Right renal cortex interstitium (tissue), 3 donors: ENCODE measurements at places on chromosomes 1 and 21.

GRCh38 chr1:232484856-232485255 is 145.1 kb downstream of the SIPA1L2 start:
- no peak for DNase-seq

DNA sequence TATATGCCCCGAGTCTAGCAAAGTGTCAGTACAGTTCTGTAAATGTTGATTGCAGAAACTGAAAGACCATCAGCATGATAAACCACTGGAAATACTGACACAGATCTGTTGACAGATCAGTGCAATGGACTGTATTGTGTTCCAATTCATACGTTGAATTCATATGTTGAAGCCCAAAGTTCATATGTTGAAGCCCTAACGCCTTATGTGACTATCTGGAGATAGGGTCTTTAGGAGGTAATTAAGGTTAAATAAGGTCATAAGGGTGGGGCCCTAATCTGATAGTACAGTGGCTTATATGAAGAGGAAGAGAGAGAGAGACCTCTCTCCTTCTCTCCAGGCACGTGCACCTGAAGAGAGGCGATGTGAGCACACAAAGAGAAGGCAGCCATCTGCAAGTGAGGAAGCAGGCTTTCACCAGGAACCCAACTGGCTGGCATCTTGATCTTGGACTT is 144.7 kb downstream of the MRPL39 start:
- no peak for DNase-seq

GRCh38 chr1:109112652-109113285 is 1.1 kb upstream of the ELAPOR1 start:
- peak; percentile 87 for DNase-seq

GRCh38 chr1:227777156-227777555 is 38.3 kb upstream of the PRSS38 start:
- DNase-seq, result no peak

- no peak for DNase-seq
Observed at GRCh38 chr1:100545855-100546254, 7.9 kb downstream of the GPR88 start.

DNA sequence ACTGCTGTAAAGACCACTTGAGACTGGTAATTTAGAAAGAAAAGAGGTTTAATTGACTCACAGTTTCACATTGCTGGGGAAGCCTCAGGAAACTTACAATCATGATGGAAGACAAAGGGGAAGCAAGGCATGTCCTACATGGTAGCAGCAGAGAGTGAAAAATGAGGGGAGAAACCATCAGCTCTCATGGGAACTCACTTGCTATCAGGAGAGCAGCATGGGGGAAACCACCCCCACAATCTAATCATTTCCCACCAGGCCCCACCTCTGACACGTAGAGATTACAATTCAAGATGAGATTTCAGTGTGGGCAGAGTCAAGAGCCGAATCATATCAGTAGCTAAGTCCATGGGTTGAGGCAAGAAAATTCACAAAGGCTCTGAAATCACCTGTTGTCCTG is 23.8 kb upstream of the LYPD8 start:
- no peak for DNase-seq

DNA sequence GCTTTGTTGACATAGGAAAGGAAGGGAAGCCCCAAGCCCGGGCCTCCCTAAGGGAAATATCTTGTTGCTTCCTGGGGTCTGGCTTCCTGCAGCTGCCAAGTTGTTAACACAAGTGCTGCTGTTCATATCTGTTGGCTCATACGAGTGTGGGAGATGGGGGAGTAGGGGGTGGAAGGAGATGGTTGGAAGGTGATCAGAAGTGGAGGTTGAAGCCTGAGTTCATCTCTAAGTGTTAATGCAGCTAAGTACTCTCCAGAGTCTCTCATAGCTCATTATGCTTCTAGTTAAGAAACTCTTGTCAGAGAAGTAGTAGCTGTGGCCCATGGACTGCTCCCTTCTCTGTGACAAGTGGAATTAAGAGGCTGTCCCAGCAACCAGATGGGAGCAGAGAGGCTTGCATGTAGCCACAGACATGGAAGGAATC is 319.2 kb upstream of the SPAG17 start:
- no peak for DNase-seq

- no peak for DNase-seq
Observed at GRCh38 chr1:29963946-29964345, 727.6 kb downstream of the PTPRU start.

- DNase-seq, result peak; percentile 55
Observed at GRCh38 chr1:1959840-1960479, 40.9 kb upstream of the TMEM52 start.

DNA sequence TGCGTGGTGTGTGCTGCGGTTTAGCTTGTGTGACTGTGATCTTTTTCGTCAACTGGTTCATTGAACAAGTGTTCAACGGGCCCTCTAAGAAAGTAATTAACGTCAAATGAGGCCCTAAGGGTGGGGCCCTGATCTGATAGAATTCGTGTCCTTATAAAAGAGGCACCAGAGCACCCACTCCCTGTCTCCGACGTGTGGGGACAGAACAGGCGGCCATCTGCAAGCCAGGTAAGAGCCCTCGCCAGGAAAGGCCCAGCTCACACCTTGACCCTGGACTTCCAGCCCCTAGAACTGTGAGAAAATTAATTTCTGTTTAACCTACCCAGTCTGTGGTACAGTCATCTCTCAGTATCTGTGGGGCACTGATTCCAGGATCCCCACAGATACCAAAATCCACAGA is 20.4 kb upstream of the SAMD11 start:
- no peak for DNase-seq

DNA sequence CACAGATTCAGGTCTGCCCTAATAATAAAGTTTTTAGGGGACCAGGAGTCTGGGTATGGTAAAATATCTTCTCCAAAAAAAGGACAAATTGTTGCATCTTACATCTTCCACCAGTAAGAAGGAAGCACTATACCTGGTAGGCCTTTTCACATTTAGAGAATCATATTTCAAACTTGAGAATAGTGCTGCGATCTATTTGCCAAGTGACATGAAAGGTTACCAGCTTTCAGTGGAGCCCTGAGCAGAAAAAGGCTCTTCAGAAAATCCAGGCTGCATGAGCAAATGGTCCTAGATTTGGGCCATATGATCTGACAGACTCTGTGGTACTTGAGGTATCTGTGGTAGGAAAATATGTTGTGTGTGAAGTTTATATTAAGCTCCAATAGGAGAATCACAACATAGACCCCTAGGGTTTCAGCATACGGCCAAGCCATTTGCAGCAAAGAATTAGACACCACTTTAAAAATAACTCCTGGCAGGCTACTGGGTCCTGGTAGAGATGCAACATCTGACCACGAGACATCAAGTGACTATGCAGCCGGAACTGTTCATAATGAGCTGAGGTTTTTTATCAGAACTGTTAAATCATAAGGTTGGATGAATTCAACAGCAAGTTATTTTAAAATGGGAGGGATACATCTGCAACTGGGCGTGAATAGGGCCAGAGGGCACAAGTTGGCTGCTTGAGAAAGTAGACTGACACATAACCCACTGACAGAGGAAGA is 38.6 kb upstream of the CCDC190 start:
- no peak for DNase-seq

GRCh38 chr1:74065081-74065480 is 132.9 kb downstream of the LRRIQ3 start:
- no peak for DNase-seq

DNA sequence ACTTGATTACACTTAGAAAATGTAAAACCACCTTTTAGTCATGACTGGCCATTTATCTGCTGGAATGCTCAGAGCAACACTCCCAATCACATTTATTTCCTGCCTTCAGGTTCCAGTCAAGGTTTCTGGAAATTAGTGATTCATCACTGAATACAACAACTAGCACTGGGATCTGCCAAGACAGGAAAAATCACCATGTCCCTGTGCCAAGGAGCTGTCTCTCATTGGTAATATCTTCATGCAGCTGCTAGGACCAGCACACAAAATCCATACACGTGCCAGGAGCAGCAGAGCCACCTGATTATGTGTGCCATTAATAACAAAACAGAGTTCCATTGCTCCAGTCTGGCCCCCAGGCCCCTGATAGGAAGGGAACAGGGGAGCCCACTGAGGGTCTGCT is 194.6 kb downstream of the TNR start:
- DNase-seq, result no peak

DNA sequence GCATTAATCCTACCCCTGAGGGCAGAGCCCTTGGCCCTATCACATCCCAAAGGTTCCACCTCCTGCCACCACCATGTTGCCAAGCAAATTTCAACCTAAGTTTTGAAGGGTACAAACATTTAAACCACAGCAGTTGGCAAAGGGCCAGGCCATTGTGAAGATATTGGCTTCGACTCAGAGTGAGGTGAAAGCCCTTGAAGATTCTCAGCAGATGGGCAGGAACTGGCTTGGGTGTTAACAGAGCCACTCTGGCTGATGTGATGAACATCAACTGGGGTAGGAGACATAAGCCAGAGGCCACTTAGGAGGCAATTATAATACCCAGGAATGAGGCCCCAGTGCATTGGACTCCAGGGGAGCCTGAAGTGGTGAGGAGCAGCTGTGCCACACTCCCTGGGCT is 207.7 kb upstream of the KAZN start:
- DNase-seq, result no peak

DNA sequence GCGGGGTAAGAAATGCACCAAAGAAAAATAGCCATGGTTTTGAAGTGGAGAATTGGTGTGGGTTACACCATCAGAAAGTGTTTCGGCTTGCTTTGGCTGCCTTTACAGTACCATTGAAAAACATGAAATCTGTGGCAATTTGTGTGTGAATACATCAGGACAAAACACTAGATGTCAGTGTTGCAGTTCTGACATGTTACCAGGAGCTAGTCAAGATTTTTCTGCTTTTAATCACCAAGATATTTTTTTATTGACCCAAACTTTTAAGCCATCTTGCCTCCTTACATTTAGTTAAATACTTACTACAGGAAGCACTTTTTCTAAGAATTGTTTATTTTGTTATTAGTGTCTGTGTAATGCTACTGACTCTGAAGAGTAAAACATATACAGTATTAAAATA is 14.3 kb downstream of the RRP15 start:
- DNase-seq, result no peak
